ENCODE measurements at places on chromosomes 11 and 22. TPM values are rescaled to one million over a fixed set of nuclear protein-coding genes. Genes with fewer than 3 reads are reported as not detected.

CD3E gene
- 0.51 TPM for total RNA-seq

RAC2 gene
- 1.5 TPM for total RNA-seq

SEC14L2 gene
- 10.7 TPM for total RNA-seq

PRG2 gene
- total RNA-seq = not detected

- no peak for DNase-seq
These were observed 57.9 kb upstream of the NCAM1 start for GRCh38 chr11:112903340-112903739.

DNA sequence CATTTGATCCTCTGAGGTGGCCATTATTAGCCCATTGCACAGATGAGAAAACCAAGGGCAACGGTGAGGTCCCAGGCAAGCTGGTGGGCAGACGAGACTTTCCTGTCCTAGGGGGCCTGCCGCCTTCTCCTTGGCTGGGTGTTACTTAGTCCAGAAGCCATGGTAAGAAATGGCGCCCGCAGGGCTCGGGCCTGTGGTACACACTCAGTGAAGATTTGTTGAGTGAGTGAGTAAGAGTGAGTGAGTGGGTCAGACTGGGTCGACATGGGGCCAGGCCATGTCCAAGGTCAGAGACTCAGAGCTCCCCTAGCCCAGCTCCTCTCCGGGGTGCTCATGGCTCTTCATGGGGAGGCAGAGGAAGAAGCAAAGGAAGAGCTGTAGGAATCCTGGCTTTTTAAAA is 36.0 kb downstream of the RASD2 start:
- no peak for DNase-seq

DNA sequence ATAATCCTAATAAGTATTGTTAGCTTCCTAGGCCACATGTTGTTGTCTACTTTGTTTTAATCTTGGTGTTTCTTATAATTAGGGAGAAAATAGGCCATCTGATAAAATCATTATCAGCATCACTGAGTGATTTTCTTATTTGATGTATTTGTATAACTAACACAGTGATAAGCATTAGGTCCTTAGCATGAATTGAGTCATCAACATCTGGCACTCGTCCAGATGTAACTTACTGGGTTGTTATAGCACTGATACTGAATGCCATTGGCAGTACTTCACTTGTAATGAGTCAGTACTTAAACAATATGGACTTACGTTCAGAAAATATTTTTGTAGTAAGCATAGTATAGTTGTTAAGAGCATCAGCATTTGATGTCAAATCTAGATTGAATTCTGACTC is 16.2 kb downstream of the API5 start:
- peak; percentile 63 for DNase-seq
